ENCODE measurements at places on chromosomes 2 and 18.

GRCh38 chr2:24115057-24115456, 8.1 kb downstream of the PFN4 start:
- DNase-seq: no peak

DNA sequence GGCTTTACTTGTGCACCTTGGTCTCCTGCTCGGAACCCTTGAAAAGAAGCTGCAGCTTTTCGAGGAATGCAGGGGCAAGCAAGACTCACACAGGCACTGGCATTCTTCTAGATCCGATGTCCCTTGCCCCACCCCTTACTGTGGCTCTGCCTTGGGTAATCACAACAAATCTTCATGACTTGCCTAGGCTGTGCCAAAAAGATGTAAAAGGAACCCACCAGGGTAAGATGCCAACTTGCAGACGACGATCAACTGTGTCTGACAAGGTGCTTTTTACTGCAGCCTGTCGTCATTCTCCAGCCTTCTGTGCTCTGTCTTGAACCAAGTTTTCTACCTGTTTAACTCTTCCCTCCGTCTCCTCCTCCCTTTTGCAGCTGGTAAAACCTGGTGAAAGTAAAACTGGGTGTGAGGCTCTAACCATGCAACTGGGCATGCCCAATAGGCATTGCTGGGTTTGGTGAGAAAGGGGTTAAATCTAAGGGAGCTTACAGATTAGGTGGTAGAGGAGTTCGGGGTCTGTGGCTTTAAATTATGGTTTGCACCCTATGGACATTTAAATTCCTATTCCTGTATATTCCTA, 909 bp upstream of the NRXN1 start:
- no peak for DNase-seq

- DNase-seq: no peak
These were observed 44.9 kb downstream of the PARD6G start for GRCh38 chr18:80202264-80202998.

DNA sequence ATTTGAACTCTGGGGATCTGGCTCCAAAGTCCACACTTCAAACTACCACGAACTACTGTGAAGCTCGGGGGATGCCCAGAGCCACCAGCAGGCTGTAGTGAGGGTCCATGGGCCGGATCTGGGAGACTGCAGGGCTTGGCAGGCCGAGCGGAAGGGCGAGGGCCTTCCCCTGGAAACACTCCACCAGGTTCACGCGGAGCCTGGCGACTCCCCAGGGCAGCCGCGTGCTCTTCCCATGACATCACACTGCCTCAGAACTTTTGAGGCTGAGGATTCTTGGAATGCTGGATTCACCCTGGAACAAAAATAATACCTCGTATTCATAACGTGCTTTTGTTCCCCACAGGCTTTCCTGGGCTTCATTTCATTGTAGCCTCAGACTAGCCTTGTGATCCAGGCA, 201.0 kb downstream of the SMAD7 start:
- no peak for DNase-seq

DNA sequence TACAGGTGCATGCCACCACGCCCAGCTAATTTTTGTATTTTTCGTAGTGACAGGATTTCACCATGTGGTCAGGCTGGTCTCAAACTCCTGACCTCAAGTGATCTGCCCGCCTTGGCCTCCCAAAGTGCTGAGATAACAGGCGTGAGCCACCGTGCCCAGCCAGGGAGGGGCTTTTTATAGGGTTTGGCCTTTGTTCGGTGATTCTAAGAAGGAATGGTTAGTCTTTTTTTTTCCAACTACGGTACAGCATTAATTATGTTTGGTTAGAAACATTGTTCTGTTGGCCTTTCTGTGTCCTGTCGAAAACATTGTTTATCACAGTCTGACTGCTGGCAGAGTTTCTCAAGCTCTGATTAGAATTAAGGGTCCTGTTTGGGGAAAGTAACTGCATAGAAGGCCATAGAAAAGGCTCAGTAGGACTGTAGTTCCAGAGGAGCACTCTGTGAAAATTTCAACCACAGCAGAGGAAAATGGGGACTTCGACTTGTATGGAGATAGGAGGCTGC, 19.3 kb upstream of the SMCHD1 start:
- DNase-seq: no peak

DNA sequence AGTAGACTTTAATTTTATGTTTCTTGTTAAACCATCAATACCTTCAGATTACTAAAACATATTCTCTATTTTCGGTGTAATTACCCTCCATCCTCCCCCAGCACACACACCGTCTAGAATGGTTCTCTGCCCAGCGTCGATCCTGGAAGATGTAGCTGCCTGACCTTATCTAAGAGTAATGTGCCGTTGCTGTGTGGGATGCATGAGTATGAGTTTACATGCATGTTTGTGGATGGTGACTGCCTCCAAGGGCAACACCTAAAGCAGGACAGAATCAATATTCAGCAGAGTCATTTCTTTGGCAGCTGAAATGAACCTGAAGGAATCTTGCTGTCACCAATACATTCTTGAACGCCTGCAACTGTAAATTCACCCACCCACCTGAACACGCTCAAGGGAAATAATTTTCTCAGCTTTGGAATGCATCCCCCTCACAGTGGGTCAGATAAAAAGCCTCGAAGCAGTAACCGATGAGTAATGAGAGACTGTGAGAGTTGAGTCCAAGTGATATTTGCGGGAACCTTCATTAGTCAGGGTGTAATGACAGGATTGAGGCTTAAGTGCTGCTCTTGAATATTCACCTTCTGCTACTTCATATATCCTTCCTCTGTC, 155.8 kb upstream of the RND3 start:
- no peak for DNase-seq

Measured in cerebellum (tissue), 4 donors.